ENCODE measurements at places on chromosomes 4 and X. TPM values are rescaled to one million over a fixed set of nuclear protein-coding genes. Genes with fewer than 3 reads are reported as not detected.

DNA sequence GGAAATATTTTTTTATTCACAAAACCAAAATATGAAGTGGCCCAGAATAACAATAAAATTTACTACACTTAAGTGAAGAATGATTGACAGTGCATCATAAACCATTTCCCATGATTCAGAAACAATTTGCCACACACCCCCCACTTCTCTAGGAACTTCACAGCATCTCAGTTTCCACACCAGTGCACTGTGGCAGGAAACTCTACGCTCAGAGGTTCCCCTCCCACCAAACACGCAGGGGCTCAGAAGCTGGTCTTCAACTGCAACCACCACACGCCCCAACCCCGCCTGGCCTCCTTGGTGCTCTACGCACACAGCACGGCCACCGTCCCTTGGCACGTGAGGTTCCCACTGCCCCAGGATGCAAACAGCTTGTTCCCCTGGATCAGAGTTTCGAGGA is 63.7 kb downstream of the ZFYVE28 start:
- H3K4me3 ChIP-seq = no peak overlapping the region
- no peaks in the 10 kb centered on the region for H3K4me1 ChIP-seq
- DNase-seq = no peak
- H3K27ac ChIP-seq = no peak overlapping the region

GRCh38 chr4:123940604-123941003 is 544.0 kb downstream of the SPRY1 start:
- H3K4me3 ChIP-seq = no peak overlapping the region
- no peak for DNase-seq
- H3K4me1 ChIP-seq = no peaks in the 10 kb centered on the region
- H3K27me3 ChIP-seq = no peaks in the 10 kb centered on the region
- no peak overlapping the region for H3K27ac ChIP-seq

DNA sequence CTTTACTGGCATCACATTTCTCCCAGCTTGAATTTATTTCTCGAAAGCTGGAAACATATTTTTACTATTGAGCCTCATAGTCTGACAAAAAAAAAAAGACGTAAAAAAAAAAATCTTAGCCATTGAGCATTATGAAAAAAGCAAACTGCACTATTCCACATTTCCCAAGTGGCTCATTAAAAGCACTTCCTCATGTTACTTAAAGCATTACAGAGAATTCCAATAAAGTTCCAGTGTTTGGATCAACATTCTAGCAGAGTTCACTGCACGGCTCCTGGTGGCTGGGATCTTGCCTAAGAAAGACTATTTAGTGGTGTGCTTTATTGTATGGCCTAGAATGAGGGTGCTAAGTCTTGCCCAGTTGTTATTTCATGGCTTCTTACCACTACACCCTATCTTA is 476.2 kb downstream of the PPARGC1A start:
- H3K27ac ChIP-seq = no peak overlapping the region
- DNase-seq = no peak
- H3K4me1 ChIP-seq = no peaks in the 10 kb centered on the region
- no peaks in the 10 kb centered on the region for H3K36me3 ChIP-seq
- no peaks in the 10 kb centered on the region for H3K27me3 ChIP-seq
- H3K4me3 ChIP-seq = no peak overlapping the region

The TMPRSS11E gene
- total RNA-seq = not detected

GRCh38 chr4:11663114-11663513 is 234.4 kb upstream of the HS3ST1 start:
- DNase-seq = no peak
- no peak overlapping the region for H3K4me3 ChIP-seq
- no peaks in the 10 kb centered on the region for H3K36me3 ChIP-seq
- H3K4me1 ChIP-seq = no peaks in the 10 kb centered on the region
- no peaks in the 10 kb centered on the region for H3K27me3 ChIP-seq
- no peak overlapping the region for H3K27ac ChIP-seq

DNA sequence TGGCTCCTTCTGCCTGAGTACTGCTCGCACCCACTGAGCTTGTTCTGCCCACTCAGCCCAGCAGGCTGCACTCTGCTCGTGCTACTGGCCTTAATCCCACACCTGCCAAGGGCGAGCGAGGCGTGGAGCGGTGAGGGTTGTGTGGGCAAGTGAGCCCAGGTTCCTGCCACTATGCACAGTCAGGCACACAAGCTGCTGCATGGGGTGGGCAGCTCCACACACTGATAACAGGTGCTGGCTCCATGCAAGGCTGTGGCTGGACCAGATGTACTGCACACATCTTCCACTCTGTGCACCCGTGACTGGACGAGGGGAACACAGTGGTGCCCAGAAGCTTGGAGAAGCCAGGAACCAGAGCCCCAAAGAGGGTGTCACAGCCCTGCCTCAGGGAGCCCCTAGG is 184.3 kb upstream of the NUDT6 start:
- no peak overlapping the region for H3K4me3 ChIP-seq
- no peak for DNase-seq
- no peak overlapping the region for H3K27ac ChIP-seq
- peaks cover 20% of the 10 kb centered on the region for H3K4me1 ChIP-seq
- H3K27me3 ChIP-seq = no peaks in the 10 kb centered on the region

GRCh38 chrX:133745349-133745748 is 240.0 kb downstream of the GPC3 start:
- no peaks in the 10 kb centered on the region for H3K4me1 ChIP-seq
- H3K4me3 ChIP-seq = no peak overlapping the region
- no peaks in the 10 kb centered on the region for H3K36me3 ChIP-seq
- no peak overlapping the region for H3K27ac ChIP-seq

The GLUD2 gene
- total RNA-seq = 0.59 TPM

- no peak overlapping the region for H3K4me3 ChIP-seq
- H3K36me3 ChIP-seq = no peaks in the 10 kb centered on the region
- no peak overlapping the region for H3K27ac ChIP-seq
- no peaks in the 10 kb centered on the region for H3K4me1 ChIP-seq
These were observed 36.6 kb downstream of the RASSF6 start for GRCh38 chr4:73583666-73584065.

The CXCL1 gene
- not detected for total RNA-seq

DNA sequence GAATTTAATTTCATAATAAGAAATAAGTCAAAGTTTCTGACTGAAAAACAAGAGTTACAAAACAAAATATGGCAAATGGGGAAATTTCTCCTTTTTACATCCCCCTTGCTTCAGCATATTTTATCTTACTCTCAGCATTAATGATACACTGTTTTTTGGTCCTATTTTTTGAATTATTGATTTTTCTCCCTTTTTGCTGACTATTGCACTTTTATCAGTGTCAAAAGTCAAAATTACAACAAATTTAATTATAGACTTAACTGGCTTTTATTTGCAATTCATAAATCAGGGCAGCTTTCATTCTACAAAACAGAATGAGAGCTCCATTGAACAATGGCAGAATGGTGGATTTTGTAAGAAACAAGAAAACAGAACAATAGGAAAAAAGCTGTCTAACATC is 901.9 kb downstream of the FAT4 start:
- no peak for DNase-seq
- no peak overlapping the region for H3K27ac ChIP-seq
- no peaks in the 10 kb centered on the region for H3K27me3 ChIP-seq
- H3K4me3 ChIP-seq = no peak overlapping the region

The NDP gene
- 2.5 TPM for total RNA-seq

- H3K36me3 ChIP-seq = no peaks in the 10 kb centered on the region
- H3K27me3 ChIP-seq = no peaks in the 10 kb centered on the region
- no peaks in the 10 kb centered on the region for H3K4me1 ChIP-seq
These were observed 50.5 kb downstream of the ADGRA3 start for GRCh38 chr4:22465349-22465748.

DNA sequence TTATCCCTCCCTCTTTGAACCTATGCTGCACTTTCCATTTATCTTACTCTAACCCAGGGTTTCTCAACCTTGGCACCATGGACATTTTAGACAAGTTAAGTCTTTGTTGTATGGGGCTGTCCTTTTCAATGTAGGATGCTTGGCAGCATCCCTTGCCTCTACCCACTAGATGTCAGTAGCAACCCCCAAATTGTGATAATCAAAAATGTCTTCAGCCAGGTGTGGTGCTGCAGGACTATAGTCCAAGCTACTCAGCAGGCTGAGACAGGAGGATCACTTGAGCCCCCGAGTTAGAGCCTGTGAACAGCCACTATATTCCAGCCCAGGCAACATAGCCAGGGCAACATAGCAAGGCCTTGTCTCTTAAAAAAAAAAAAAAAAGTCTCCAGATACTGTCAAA is 7.0 kb downstream of the LRCH2 start:
- H3K27me3 ChIP-seq = peaks cover 41% of the 10 kb centered on the region
- H3K36me3 ChIP-seq = no peaks in the 10 kb centered on the region
- H3K4me3 ChIP-seq = no peak overlapping the region
- no peak for DNase-seq

The SLC49A3 gene
- 12.9 TPM for total RNA-seq

The FHDC1 gene
- 7.2 TPM for total RNA-seq

The ZFYVE28 gene
- total RNA-seq = 16.2 TPM

The FOXR2 gene
- not detected for total RNA-seq

The FAM184B gene
- total RNA-seq = not detected

DNA sequence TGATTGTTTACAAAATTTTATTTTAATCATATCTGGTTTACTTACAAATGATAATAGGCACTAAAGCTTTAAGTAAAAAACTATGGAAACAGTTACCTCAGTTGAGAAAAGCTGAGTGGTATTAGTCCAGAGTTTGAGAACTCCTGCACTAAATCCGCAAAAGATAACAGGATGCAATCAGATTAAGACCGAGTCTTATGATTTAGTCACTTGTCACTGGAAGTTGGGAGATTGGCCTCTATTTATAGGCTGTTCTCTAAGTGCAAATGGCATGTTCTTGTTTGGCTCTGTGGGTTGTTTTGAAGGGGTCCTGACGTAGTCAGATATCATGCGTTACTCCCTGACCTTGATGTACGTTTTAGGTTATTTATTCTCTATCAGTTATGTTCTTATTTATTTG is 6.3 kb downstream of the GPAT3 start:
- no peaks in the 10 kb centered on the region for H3K4me1 ChIP-seq
- H3K27ac ChIP-seq = no peak overlapping the region
- no peaks in the 10 kb centered on the region for H3K36me3 ChIP-seq
- H3K4me3 ChIP-seq = no peak overlapping the region
- H3K27me3 ChIP-seq = no peaks in the 10 kb centered on the region
- DNase-seq = no peak

GRCh38 chr4:119984996-119985395 is 81.7 kb downstream of the MAD2L1 start:
- no peaks in the 10 kb centered on the region for H3K27me3 ChIP-seq
- DNase-seq = no peak
- peaks cover 8% of the 10 kb centered on the region for H3K4me1 ChIP-seq
- no peak overlapping the region for H3K4me3 ChIP-seq
- H3K27ac ChIP-seq = no peak overlapping the region

The SPANXC gene
- not detected for total RNA-seq

The MXRA5 gene
- total RNA-seq = 0.22 TPM

The FRMD7 gene
- total RNA-seq = not detected

DNA sequence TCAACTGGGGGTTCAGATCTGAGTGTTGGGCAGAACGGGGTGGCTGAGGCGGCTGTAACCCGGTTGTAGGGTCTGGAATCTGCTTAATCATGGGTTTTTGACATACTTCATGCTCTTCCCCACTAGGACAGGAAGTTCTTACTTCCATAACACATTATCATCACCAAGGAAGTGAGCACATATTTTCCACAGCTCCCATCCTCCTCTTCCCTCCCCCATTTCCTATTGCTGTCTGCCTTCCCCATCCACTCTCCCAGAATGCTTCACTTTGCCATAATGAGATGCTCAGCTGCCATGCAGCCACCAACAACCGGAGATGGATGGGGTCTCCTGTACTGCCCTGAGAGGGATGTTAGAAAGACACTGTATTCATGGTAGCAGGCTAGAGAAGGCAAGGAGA is 6.4 kb upstream of the DCUN1D4 start:
- H3K27ac ChIP-seq = no peak overlapping the region
- H3K4me3 ChIP-seq = no peak overlapping the region
- DNase-seq = no peak
- H3K27me3 ChIP-seq = no peaks in the 10 kb centered on the region
- H3K4me1 ChIP-seq = no peaks in the 10 kb centered on the region

The NDNF gene
- total RNA-seq = 2.4 TPM

DNA sequence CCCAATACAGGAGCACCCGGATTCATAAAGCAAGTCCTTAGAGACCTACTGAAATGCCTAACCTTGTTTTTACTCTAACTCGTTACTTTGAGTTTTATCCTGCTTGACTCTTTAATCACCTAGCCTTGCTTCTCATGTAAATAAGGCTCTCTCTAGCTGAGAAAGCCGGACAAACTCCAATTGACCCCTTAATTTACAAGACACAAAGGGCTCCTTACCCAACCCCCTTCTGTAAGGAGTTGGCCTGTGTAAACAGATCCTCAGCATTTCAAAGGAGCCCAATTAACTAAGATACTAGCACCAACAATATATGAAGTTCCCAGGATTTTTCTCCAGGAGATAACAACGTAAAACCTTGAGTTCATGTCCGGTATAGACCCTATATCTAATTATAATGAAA is 61.7 kb downstream of the CT47B1 start:
- H3K27me3 ChIP-seq = no peaks in the 10 kb centered on the region
- no peaks in the 10 kb centered on the region for H3K36me3 ChIP-seq
- no peak for DNase-seq
- H3K4me3 ChIP-seq = no peak overlapping the region
- H3K4me1 ChIP-seq = no peaks in the 10 kb centered on the region

The GPAT3 gene
- total RNA-seq = 0.90 TPM

DNA sequence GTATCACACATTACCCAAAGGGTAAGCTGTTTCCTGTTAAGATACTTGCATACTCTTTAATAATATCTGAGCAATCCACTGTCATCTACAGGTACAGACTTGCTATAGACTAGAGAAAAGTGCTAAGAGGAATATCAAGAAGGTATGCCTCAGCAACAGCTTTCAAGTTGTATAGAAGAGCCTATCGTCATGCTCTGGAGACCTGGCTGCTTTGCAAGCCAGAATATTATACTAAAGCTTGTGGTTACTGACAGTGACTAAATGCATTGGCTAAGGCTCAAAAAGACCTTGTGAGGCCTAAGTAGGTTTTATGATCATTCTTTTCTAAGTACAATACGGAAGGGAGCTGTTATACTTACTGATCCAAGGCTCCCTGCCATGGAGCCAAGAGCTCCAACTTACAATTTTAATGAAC is 11.3 kb downstream of the LAMP2 start:
- H3K27ac ChIP-seq = no peak overlapping the region
- no peak overlapping the region for H3K4me3 ChIP-seq
- no peak for DNase-seq
- no peaks in the 10 kb centered on the region for H3K36me3 ChIP-seq
- H3K4me1 ChIP-seq = no peaks in the 10 kb centered on the region

The GAGE12J gene
- not detected for total RNA-seq

DNA sequence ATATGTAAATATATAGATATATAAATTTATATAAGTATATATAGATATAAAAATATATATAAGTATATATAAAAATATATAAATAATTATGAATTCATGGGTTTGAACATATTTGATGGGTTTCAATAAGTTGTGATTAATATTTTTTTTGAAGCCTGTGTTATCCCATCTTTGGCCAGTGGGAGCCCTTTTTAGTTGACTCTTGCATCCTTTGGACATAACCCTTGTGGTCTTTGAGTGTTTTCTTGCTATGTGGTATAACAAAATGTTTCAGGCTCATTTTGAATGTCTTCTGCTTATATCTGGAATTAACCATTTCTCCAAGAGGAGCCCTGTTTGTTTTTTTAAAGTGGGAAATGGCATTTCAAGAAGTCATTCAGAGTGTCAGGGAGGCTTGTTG is 15.2 kb downstream of the SNX25 start:
- no peak for DNase-seq
- H3K4me3 ChIP-seq = no peak overlapping the region
- H3K27ac ChIP-seq = no peak overlapping the region
- peaks cover 11% of the 10 kb centered on the region for H3K4me1 ChIP-seq
- no peaks in the 10 kb centered on the region for H3K27me3 ChIP-seq

The UGT2A1 gene
- not detected for total RNA-seq

The ENPP6 gene
- 28.6 TPM for total RNA-seq

The GLRA2 gene
- total RNA-seq = not detected
